ENCODE measurements at places on chromosomes 4 and X. TPM values are rescaled to one million over a fixed set of nuclear protein-coding genes. Genes with fewer than 3 reads are reported as not detected.

BEX2 gene
- 28.5 TPM for polyA plus RNA-seq

AASDH gene
- 4.1 TPM for polyA plus RNA-seq

- DNase-seq: no peak
Observed at GRCh38 chr4:93529692-93530372, 298.7 kb upstream of the ATOH1 start.

DNA sequence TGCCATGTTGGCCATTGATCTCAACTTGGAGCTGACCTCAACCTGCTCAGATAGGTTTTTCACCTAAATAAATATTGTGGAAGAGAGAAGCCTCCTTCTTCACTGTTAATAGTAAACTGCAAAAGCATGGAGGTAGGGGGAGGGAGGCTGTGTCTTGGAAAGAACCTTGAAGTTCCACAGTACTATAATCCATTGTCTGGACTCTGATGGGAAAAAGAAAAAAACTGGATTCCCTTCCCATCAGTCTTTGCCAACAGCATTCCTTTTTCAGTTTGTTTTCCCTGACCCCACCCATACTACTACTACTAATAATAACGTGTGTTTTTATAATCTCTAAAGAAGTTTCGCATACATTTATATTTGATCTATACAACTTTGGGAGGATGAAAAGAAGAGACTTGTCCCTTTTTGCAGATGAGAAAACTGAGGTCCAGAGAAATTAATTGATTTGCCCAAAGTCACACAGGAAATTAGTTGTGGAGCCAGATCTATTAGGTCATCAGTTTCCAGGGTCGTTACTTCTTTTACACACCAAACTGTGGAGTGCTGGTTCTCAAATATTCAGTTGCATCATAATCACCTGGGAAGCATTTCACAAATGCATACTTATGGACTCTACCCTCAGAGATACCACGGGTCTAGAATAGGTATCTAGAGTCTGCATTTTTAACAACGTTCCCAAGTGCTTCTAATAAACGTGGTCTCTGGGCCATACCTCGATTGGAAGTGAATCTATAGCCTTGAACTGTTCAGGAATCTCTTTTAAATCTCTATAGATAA, 59.1 kb downstream of the LUZP4 start:
- no peak for DNase-seq
